Fibroblast of skin of abdomen (primary cell): ENCODE measurements at places on chromosomes 5 and 9.

- DNase-seq = no peak
These were observed 6.7 kb downstream of the PTGS1 start for GRCh38 chr9:122377241-122378164.

DNA sequence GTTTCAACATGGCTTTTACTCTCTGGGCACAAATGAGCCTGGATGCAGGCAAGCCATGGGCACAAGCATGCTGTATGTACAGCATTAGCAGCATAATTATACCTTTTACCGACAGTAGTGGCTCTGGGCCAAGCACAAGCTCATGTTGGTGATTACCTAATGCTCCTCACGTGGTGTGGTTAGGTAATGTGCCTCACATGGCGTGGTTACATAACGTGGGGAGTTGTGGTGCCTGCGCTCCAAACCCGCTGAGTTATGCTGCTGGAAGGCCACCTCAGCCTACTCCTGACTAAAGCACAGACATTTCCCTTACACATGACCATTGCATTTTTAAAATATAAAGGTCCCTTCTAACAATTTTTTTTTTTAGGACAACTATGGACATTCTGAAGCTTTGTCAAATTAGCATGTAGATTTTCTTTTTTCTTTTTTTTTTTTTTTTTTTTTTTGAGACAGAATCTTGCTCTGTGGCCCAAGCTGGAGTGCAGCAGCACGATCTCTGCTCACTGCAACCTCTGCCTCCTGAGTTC is 794.0 kb downstream of the EFNA5 start:
- no peak for DNase-seq

GRCh38 chr5:179852993-179853547 is 5.5 kb downstream of the MRNIP start:
- no peak for DNase-seq

DNA sequence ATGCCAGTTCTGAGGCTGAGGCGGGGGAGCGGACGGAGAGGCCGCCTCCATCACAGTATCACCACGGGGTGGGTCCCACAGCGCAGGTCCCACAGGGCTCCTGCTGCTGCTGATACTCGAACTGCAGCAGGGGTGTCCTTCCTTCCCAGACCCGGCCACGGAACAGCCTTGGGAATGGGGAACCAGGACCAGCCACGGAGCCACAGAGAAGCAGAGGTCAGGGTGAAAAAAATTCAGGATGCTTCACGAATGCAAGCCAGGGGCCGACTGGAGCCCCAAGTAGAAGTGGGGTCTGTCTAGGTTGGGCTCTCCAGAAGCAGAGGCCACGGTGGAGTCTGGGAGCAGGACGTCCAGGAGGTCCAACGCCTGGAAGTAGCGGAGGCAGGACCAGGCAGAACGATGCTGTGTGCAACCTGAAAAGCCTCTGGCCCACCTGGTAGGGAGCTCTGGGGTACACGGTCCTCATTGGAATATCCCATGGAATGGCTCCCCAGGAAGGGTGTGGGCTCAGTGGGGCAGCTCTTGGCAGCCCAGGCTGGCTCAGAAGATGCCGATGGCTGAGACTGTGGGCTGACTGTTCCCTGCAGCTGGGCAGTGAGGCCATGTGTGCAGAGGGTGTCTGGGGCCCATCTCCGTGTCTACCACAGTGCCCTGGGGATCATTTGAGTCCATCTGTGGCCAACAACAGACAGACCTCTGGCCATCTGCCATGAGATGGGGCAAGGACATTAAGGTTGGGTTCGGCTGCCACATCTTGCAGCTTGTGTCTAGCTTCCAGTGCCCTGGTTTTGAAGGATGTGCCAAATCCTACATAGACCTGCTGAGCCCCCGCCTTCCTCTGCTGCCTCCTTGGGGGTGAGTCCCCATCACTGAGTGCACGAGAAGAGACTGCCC is 66.9 kb upstream of the FCN1 start:
- no peak for DNase-seq
